ENCODE measurements at places on chromosomes 4 and X.

GRCh38 chr4:64079316-64079715 is 329.9 kb downstream of the TECRL start:
- no peak for DNase-seq

DNA sequence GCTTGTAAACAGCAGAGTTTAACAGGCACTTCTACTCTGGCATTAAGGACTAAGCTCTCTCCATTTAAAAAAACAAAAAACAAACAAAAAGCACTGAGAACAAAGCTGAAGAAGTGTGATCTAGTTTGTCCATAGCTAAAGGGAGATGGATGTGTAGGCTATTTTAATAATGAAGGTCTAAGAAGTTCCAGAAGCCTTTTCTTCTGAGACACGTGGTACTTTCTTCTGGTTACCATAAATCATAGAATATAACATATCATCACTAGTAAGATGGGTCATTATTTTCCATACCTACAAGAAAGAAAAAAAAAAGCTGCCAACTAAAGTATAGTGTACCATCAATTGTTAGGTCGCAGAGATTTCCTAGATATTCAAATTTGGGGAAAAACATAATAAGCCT is 722 bp upstream of the NBDY start:
- no peak for DNase-seq

- DNase-seq = no peak
These were observed 2.8 kb downstream of the DCTD start for GRCh38 chr4:182914357-182914756.

- DNase-seq = no peak
These were observed 15.9 kb upstream of the PDLIM5 start for GRCh38 chr4:94435874-94436273.

DNA sequence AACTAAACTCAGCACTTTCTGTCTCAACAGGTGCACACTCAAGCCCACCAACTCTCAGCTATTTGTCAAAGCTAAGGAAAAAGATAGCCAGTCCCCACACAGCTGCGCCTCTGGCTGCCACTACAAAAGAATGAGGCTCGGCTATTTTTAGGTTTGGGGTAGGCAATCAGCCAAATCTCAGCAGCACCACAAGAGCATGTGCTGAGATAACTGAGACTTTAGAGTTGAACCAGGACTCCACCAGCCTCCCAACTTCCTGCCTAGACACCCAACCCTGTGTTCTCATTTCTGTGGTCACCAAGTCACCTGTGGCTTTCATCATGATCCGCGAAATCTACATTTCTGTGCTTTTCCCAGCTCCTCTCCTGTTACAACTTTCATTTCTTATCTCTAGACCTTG is 28.0 kb downstream of the DMD start:
- no peak for DNase-seq

GRCh38 chr4:4855301-4856070 is 4.0 kb upstream of the MSX1 start:
- no peak for DNase-seq

- DNase-seq = no peak
These were observed 8.7 kb upstream of the PJA1 start for GRCh38 chrX:69173906-69174305.

- peak; percentile 9 for DNase-seq
These were observed 458 bp downstream of the GRIPAP1 start for GRCh38 chrX:49001521-49002090.
